ENCODE measurements at places on chromosomes 5 and 9. TPM values are rescaled to one million over a fixed set of nuclear protein-coding genes. Genes with fewer than 3 reads are reported as not detected.

The CYSRT1 gene
- 3.8 TPM for total RNA-seq

The SNAPC4 gene
- 14.9 TPM for total RNA-seq

The EFNA5 gene
- 24.6 TPM for total RNA-seq

The COX7C gene
- 420 TPM for total RNA-seq

The LAMC3 gene
- 7.5 TPM for total RNA-seq

- no peak for DNase-seq
These were observed 1872.5 kb upstream of the C9orf72 start for GRCh38 chr9:29445751-29446150.

DNA sequence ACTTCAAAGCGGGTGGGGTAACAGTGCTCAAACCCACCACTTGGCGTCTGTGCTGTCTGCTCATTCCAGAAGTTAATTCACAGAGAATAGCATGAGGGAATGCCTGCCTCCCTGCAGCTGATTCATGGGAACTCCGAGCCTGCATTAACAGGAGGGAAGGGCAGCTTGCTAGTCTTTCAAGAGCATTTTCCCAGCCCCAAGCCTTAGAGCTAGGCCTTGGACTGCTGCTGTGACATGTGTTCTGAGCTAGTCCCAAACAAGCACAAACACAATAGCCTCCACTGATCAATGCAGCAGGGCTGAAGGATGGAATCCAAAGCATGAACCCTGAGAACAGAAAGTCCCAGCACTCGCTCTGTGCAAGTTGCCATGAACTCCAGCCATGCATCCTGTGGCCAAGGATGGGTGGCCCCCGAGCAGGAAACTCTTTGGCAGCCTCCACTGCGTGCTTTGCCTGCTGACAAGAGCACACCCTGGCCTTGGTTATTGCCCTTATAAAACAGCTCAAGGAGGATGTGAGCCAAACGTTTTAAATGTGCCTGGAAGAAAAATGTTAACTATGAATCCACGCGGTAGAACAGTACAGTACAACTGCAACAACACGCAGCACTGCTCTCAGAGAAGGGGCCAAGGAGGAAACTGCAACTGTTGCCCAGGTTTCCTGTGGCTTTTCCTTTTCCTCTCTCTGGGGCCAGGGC is 653.1 kb upstream of the KLF4 start:
- no peak for DNase-seq

DNA sequence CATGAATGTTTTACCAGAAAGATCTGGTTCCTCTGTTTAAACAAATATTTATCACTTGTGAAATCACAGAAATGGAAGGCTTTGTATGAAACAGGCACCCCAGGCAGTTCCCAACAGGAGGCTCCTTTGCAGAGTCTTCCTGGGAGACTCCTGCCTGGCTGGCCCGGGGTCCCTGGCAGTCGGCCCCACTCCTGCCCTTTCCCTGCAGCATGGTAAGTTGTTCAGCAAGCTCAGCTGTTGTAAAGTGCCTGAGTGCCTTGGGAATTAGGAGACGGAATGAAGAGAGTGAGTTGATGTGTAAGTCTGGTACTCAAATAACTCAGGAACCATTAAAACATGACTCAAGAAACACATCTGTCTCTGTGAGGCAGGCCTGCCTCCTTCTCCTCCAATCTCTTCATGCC is 17.5 kb upstream of the LHFPL2 start:
- no peak for DNase-seq

DNA sequence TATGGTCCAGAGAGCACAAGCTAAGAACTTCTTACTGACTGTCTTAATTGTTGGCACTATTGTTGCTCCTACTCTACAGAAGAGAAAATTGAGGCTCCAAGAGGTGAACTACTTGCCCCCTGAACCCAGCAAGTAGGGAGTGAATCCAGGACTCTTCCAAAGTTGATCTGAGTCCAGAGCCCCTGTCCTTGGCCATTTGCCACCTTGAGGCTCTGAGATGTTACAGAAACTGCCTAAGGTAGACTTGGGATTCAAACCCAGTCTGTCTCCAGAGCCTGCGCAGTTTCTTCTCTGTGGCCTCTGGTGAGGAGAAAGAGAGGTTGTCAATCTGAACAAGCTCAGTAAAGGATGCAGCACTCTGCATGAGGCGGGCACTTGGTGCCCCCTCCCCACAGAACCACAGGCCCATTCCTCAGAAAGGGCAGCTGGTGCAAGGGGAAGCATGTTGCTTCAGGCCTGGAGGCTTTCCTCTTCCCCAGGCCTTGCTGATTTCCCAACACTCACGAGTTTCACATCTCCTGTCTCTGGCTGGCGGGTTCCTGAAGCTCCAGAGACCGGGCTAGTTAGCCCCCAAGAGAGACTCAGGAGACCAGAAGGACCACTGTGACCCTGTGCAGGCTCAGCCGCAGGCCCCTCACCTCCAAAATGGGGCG is 2.9 kb upstream of the LCP2 start:
- no peak for DNase-seq

- DNase-seq: no peak
These were observed 45.6 kb downstream of the S1PR3 start for GRCh38 chr9:89036891-89037290.

DNA sequence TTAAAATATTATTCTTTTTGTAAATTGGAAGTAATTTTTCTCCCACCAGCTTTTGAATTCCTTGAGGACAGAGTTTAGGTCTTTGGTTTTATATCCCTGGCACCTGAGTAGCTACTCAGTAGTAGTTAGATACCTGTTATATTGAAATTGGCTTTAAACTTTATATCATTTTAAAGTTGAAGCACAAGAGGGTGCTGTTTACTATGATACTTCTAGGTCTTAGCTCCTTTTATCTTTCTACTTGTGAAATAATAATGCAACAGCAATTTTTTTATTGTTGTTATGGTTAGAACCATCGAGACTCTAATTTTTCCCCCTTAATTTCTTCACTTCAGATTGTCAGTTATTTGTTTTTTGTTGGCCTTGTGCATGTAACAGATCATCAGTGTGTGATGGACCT is 46.3 kb downstream of the AP3S1 start:
- DNase-seq: no peak

DNA sequence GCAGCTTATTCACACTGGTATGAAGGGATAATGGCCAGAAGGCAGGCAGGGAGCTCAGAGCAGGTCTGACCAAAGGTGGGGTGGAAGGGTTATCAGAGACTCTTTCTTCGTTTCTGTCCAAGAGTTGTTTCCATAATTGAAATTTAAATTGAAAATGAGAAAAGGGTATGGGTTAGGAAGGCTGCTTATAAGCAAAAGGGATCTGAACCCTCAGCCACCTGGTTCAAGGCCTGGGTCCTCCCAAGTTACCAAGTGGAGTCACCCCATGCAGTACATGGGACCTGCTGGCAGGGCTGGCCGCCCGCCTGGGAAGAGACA is 17.8 kb downstream of the EEIG1 start:
- no peak for DNase-seq

DNA sequence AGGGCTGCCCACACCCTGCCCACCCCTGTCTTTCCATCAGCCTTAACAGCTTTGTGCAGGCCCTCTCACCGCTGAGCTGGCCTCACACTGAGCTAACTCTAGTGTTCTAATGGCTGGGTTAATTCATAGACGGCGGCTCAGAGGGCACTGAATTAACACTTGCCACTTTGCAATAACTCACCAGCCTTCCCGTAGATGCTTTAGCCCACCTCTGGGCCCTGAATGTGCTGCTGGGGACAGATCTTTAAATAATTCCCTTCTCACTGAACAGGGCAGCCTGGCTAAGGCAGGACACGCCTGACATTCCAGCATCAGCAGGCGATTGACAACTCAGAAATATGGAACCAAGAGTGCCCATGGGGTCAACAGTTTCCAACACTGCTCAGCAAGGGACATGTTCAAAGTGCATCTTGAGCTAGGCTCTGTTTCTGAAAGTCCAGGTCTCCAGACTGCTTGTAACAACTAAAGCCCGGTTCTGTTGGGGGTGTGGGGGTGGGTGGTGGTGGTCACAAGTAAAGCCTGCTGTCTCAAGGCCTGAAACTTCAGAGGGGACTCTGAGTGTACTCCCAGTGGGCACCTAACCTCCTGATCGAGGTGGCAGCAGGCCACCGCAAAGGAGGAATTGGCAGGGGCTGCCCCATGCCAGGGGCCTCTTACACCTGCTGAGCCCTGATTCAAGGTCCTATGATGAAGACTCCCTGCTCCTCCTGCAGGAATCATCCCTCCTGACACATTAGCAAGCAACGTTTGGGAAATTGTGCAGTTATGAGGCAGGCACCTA is 248.3 kb downstream of the FSTL4 start:
- DNase-seq: no peak

DNA sequence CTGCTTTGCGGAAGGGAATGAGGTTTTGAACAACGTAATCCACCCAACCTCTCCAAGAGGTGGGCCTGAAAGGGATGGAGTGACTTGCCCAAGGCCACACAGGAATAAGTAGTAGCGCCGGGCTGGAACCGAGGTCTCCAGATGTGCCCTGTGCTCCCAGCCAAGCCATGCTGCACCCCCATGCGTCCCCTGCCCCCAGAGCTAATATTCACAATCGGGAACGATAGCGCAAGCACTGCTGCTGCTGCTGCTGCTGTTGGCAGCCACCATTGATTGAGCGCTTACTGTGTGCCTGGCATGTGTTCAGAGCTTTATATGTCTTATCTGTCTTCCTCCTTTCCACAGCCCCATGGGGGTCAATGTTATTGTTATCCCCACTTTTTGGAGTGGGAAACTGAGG is 43.9 kb downstream of the AMBP start:
- DNase-seq: no peak

- no peak for DNase-seq
These were observed 26.4 kb upstream of the NFIB start for GRCh38 chr9:14340219-14340873.

DNA sequence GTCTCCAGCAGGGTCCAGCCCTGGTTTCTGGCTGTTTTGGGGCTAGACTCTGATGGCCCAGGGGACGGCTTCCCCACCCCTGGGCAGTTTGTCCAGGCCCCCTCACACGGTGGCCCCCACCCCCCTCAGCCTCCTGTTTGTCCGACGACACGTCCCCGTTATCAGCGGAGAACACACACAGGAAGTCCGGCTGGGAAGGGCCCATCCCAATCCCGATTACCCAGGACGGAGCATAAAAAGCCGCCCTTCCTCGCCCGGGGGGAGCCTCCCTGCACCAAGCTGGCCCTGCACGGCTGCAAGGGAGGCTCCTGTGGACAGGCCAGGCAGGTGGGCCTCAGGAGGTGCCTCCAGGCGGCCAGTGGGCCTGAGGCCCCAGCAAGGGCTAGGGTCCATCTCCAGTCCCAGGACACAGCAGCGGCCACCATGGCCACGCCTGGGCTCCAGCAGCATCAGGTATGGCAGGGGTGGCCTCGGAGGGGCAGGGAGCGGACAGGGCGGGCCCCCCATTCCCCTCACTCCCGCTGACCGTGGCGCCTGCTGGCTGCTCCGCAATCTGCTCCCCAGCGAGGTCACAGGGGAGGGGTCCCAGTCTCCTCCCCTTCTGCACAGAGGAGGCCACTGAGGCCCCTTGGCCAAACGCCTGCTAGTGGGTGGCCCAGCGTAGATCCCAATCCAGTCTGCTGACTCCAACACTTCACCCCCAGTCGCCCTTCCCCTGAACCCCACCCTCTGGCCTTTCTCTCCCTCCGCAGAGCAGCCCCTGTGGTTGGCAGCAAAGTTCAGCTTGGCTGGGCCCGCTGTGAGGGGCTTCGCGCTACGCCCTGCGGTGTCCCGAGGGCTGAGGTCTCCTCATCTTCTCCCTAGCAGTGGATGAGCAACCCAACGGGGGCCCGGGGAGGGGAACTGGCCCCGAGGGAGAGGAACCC is at the start of gene EGFL7:
Gene EGFL7 (plus strand): TSS at position 261 of the 926 bp plus-strand sequence. CDS start 5,367 bp downstream, outside the sequence.
- DNase-seq: no peak

DNA sequence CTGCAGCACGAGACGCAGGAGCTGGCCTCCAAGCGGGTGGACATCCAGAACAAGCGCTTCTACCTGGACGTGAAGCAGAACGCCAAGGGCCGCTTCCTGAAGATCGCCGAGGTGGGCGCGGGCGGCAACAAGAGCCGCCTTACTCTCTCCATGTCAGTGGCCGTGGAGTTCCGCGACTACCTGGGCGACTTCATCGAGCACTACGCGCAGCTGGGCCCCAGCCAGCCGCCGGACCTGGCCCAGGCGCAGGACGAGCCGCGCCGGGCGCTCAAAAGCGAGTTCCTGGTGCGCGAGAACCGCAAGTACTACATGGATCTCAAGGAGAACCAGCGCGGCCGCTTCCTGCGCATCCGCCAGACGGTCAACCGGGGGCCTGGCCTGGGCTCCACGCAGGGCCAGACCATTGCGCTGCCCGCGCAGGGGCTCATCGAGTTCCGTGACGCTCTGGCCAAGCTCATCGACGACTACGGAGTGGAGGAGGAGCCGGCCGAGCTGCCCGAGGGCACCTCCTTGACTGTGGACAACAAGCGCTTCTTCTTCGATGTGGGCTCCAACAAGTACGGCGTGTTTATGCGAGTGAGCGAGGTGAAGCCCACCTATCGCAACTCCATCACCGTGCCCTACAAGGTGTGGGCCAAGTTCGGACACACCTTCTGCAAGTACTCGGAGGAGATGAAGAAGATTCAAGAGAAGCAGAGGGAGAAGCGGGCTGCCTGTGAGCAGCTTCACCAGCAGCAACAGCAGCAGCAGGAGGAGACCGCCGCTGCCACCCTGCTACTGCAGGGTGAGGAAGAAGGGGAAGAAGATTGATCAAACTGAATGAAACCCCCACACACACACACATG is 654 bp downstream of the PURA start:
- no peak for DNase-seq

- DNase-seq: no peak
These were observed 38.4 kb downstream of the PRKACG start for GRCh38 chr9:68975365-68976043.

- DNase-seq: no peak
These were observed 57.5 kb downstream of the DAB2IP start for GRCh38 chr9:121708768-121709488.
